ENCODE measurements at places on chromosomes 1 and 21.

GRCh38 chr1:174818951-174819350 lies 180.8 kb upstream of the CACYBP start:
- DNase-seq, result no peak

DNA sequence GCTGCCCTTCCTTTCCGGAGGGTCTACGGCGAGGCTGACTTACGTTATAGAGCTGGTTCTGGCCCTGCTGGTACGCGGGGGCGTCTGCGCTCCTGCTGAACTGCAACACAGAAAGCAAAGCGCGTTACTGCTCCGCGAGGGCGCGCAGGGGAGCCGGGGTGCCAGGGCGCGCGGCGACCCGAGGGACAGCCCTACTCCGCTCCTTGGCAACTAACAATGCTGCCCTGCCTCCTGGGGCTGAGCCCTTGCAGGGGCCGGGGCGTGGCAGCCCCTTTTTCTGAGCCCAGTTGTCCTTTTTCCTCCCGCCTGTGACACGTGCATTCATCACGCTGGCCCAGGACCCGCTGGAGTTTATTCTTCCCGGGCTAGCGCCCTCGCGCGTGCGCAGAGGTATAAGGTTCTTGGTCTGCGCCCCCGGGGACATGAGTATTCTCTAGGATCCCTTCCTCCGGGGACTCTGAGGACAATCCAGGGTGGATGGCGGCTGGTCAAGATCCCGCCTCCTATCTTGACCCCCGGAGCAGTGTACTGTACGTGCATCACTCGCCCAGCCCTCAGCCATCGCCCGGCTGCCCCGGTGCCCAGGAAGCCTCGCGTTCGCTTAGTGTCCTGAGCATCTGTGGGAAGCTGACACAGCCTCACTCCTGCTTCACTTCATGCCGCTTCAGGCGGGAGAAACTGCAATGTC lies 78.9 kb downstream of the CD247 start:
- DNase-seq, result no peak

- DNase-seq, result no peak
Observed at GRCh38 chr1:182381962-182382819, 9.4 kb downstream of the GLUL start.

- no peak for DNase-seq
Observed at GRCh38 chr1:188660572-188660971, 1817.1 kb downstream of the BRINP3 start.

GRCh38 chr1:180672105-180672504 lies 40.3 kb downstream of the XPR1 start:
- no peak for DNase-seq

DNA sequence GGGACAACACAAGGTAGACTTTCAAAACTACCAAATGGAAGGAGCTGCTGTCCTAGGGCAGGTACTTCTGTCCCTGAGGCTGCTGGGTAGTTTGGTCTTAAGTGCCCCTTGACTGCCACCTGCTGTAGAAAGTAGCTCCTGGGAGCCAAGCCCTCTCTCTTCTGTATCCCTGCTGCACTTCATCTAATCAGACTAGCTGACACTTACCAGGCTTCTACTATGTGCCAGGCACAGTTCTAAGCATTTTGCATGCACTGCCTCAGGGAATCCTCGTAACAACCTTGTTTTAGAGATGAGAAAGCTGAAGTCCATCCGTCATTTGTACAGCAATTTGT lies 15.9 kb upstream of the SRSF4 start:
- DNase-seq, result no peak

Data from skeletal muscle cell (primary cell).